ENCODE measurements at places on chromosomes 3 and 15.

- peak; percentile 51 for DNase-seq
Observed at GRCh38 chr3:123818324-123818920, 65.7 kb downstream of the MYLK start.

GRCh38 chr3:1439395-1439794 lies 346.6 kb downstream of the CNTN6 start:
- no peak for DNase-seq

GRCh38 chr3:113736548-113737089 lies 9.4 kb downstream of the NAA50 start:
- DNase-seq, result peak; percentile 62

DNA sequence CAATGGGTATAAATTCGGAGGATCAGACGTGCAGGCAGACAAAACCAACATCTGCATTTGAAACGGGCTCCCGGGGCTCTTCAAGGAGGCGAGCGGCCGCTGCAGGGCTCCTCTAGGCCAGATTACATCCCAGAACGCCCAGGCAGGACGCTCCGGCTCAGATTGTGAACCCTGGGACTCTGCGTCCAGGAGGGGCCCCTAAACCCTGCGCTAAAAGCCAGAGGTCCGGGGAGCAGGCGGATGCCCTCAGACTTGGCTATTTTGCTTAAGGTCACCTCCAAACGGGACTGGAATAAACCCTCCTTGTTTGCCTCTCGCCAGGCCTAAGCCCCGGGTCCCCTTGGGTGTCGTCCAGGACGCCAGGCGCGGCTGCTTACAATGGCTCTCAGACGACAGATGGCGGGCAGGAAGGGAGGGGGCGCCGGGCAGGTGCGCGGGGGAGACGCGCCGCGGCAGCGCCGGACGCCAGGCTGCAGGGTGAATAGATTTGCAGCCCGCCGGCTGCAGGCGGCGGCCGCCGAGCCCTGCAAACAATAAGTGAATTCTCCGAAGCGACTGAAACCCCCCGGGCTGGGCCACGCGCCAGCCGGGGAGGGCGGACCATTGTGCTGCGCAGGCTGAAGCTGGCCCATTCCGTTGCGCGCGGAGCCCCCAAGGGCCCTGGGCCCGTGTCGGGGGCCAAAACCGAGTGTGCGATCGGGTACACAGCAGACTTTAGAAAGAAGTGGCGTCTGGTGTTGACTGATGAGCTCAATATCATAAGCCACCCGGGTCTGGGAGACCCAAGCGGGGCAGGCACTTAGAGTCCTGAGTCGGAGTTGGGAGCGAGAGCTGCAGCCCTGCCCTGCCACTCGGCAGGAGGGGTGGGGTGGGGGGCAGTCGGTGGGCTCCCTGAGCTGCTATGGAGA lies 32.3 kb upstream of the AMOTL2 start:
- no peak for DNase-seq

DNA sequence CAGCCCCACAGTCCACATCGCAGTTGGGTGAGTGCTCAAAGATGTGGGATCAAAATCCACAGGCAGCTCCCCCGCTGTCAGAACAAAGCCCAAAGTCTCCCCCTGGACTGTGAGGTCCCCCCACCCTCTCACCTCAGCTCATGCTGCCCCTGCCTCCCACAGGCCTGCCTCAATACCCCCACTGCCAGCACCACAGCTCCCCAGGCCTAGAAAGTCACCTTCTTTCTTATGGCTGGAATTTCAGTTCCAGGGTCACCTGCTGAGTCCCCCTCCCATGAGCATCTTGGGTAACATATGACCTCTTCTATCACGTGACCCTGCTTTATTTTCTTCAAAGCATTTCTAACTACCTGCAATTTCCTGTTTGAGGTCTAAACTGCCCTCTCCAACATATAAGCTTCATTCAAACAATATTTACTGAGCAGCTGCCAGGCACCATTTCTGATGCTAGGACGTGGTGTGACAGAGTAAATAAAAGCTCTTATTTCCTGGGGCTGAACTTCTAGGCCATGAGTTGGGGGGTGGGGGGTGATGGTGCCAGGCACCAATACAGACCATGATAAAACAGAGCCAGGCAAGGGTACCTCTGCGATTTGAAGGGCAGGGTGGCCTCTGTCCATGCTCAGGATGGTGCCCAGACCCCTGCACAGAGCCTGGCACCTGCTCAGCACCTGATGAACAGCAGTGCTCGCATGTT lies 2.4 kb upstream of the TMEM89 start:
- DNase-seq, result no peak

GRCh38 chr3:15297608-15298350 lies 34.6 kb downstream of the SH3BP5 start:
- no peak for DNase-seq

DNA sequence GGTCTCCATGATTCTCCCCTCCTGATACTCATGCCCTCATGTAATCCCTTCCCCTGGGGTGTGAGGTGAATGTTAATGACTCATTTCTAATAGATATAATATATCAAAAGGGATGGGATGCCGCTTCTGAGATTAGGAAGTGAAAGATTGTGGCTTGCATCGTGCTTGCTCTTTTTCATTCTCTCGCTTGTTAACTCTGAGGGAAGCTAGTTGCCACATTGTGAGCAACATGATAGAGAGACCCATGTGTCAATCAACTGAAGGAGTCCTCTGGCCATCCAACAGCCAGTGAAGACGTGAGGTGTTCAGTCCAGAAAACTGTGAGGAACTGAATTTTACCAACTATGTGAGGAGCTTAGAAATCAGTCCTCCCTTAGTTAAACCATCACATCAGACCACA lies 28.9 kb upstream of the DRD3 start:
- DNase-seq, result no peak

DNA sequence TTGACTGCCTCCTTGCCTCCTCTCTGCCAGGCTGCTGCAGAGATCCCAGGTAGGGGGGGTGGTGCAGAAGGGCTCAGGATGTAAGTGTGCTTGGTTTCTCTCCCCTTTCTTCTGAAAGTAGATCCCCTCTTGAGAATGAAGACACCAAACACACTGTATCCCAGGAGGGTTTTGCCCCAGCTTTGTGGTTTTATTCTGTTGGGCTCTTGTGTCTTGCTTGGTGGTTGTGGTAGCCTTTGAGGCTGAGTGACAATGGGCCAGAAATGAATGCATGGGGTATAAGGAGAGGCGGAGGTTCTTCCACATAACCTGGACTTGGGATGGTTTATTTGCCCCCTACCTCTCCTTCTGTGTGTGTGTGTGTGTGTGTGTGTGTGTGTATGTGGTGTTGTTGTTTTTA lies 5.7 kb downstream of the PDIA5 start:
- no peak for DNase-seq

GRCh38 chr3:66539466-66539989 lies 38.7 kb upstream of the LRIG1 start:
- DNase-seq, result no peak

DNA sequence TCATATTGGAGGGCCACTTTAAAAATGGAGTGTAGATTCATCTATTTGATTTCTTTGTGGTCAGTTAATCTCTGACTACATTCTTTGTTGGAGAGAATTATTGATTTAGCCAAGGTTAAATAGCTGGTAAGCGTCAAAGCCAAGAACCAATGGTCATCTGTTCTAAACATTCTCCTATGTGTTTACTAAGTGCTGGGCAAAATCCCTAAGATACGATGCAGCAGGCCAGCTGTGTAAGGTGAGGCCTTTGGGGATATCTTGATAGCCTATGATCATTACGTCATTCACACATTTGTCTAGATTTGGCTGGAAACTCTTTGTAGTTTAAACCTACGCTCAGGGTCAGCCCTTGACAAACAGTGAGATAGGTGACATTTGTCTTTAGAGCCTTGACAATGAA lies 236.2 kb downstream of the NR1D2 start:
- DNase-seq, result no peak

DNA sequence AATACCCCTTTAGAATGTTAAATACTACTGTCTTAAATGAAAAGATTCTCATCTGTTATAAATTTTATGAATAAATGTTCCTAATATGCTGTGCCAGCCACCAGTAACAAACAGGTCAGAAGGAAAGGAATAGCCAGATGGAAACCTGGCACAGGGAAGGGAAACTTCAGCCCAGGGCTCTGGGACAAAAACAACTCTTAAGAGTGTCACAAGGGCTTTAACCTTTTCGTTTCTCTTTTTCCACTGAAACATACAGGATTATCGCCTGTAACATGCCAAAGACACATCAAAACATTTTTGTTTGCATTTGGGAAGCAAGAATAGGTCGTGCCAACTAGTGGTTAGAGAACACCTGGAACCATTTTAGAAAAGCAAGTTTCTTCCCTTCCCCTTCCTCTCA lies 109.0 kb upstream of the NEDD4 start:
- DNase-seq, result no peak

DNA sequence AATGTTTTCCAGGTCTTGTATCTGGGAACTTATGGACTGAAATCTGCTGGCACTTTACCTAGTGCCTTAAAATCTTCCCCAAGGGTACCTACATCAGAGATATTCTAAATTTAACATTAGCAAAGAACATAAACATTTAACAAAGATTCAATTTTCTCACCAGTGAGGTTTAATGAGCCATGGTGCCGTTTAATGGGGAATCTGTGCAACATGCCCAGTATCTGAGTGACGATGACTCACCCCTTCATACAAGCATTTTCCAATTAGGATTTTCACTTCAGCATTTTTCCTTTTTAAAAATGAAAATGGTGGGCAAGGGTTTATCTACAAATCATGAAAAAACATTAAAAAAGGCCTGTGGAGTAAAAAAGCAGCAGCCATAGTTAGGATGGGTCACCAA lies 189.4 kb downstream of the SLC9A9 start:
- peak; percentile 22 for DNase-seq

GRCh38 chr3:186826976-186827857 lies 15.3 kb upstream of the ADIPOQ start:
- DNase-seq, result peak; percentile 85

- DNase-seq, result no peak
Observed at GRCh38 chr15:33396475-33396874, 85.7 kb downstream of the RYR3 start.

DNA sequence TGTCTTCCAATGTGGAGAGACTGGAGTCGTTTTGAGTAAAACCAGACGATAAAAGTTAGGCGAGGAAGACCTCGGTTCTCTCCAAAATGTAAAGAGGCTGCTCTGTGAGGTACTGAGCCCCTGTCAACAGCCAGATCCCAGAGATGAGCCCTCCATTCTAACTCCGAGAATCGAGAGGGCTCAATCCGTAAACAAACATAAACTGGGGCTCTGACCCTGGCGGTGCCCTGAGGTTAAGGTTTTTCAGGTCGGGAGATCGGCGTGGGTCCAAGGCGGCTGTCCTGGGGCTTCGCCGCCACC lies 417 bp downstream of the TBCCD1 start:
- DNase-seq, result no peak

GRCh38 chr3:134647902-134648760 lies 2.7 kb downstream of the KY start:
- no peak for DNase-seq

- DNase-seq, result no peak
Observed at GRCh38 chr15:29323557-29323956, 53.9 kb upstream of the NSMCE3 start.

- peak; percentile 82 for DNase-seq
Observed at GRCh38 chr3:18098960-18099587, 326.1 kb downstream of the SATB1 start.

Measured in fibroblast of skin of abdomen (primary cell).